SW 1271 (cell line): ENCODE measurements at places on chromosomes 4 and X.

- DNase-seq: no peak
Measured at GRCh38 chr4:169293343-169294176, 22.8 kb upstream of the SH3RF1 start.

DNA sequence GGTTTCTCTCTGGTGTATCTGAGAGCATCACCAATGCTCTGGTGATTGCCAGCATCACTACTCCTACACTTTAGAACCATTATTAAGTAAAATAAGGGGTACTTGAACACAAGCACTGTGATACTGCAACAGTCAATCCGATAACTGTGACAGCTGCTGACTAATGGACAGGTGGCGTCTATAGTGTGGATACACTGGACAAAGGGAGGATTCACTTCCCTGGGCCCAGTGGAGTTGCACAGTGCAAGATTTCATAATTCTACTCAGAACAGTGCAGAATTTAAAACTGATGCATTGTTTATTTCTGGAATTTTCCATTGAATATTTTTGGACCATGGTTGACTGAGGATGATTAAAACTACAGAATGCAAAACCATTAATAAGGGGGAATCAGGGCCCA is 97.8 kb downstream of the SHROOM3 start:
- DNase-seq: no peak

GRCh38 chr4:140400111-140400510 is 26.7 kb downstream of the SCOC start:
- no peak for DNase-seq

- DNase-seq: no peak
Measured at GRCh38 chrX:78922754-78923153, 22.4 kb upstream of the P2RY10 start.
